NCI-H446 treated with DMSO at 0.1 percent for 48 hours (cell line): ENCODE measurements at places on chromosomes 4 and X.

- no peak for DNase-seq
Measured at GRCh38 chrX:102846544-102847236, 90.4 kb upstream of the RAB40AL start.

DNA sequence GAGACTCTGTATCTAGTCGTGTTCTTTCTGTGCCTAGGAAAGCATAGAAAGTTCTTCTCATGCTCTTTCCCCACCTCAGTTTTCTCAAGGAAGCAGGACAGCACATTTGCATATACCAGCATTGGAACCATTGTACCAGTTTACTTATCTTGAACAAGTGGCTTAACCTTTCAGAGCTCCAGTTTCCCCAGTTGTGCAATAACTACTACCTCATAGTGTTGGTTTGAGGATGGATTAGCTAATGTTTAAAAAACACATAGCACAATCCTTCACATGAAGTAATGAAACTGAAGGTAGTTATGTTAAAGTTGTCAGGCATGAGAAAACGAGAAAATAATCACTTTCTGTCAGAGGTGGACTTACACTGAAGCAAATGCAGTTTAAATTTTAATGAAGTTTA, 92.2 kb upstream of the H2AZ1 start:
- DNase-seq, result no peak

GRCh38 chr4:130361616-130362015, 1265.7 kb downstream of the C4orf33 start:
- no peak for DNase-seq

DNA sequence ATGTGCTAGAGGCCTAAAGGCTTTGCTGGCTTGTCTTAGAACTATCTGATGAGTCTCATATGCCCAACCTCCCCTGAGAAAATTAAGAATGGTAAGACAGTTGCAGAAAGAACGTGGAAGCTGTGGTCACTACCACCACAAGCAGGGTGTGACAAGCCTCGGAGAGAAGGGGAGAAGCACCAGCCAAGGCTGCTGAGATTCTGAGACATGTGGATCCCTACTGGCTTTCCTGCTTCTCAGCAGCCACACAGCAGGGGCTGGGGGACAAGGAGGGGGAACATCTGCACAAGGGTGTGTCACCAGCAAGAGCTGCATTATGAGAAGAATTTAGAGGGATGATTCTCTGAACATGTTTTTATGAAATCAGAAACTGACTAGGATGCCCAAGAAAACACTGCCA, 19.4 kb downstream of the TAPT1 start:
- DNase-seq, result no peak

DNA sequence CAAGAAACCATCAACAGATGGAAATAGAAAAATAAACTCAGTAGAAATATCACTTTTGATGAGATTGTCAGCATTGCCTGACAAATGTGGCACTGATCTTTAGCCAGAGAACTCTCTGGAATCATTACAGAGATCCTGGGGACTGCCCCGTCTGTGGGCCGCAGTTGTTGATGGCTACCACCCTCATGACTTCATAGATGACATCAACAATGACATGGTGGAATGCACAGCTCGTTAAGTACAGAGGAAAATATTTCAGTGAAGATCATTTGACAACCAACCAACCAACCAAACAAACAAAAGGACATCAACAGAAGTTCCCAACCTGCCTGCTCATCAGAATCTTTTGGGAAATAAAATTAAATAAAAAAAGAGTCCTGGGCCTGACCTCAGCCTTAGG, 132.6 kb downstream of the UCHL1 start:
- no peak for DNase-seq

GRCh38 chr4:78737973-78738372, 38.2 kb upstream of the BMP2K start:
- no peak for DNase-seq
